ENCODE measurements at places on chromosomes 2 and 18. TPM values are rescaled to one million over a fixed set of nuclear protein-coding genes. Genes with fewer than 3 reads are reported as not detected.

DNA sequence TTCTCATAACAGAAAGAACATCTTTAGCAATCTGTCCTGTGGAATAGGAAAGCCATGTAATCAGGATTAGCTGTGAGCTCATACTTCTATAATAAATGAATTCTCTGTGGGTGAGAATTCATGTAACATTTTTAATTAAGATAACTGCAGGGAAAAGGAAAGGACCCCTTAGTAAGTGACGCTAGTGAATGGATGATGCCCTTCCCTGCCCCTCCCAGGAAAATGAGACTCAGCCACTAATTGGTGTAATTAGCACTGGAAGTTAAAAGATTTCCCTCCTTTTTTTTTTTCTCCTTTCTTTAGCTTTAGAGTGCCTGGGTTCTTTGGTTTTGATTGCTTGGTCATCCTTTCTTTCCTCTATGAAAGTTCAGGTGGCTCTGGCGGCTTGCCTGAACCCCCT is 90.3 kb downstream of the VWA3B start:
- DNase-seq: no peak

GRCh38 chr2:133521146-133521745 is 47.0 kb downstream of the NCKAP5 start:
- no peak for DNase-seq

DNA sequence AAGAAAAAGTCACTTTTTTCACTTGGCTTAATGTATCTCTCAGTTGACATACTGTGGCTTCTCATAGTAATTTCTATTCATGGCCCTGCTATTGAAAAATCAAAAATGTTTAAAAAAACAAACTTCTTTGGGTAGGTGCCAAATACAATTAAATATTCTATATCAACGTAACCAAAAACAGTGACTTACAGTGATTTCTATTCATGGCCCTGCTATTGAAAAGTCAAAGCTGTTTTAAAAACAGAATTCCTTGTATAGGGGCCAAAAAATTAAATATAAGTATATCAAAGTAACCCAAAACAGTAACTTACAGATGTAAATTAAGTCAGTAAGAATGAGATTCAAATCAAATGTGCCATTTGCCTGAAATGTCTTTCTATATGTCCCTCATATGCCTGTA is 31.4 kb upstream of the CD302 start:
- no peak for DNase-seq

DNA sequence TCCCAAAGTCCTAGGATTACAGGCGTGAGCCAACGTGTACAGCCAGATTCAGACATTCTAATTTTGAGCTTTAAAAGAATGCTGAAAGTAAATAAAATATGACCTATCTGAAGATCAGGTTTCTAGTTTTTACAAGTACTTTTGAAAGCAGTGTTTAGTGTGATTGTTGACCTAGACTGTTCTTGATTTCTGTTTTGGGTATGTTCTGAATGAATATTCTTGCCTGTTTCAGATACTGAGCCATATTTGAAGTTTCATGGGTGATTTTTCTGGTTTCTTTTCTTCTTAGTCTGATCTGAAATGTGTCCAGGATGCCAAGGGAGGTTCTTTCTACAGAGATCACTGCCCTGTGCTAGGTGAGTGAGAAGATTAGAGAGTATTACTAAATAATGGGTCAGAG is 37.2 kb downstream of the MIB1 start:
- DNase-seq: no peak

GRCh38 chr2:24875272-24875671 is 44.8 kb downstream of the ADCY3 start:
- no peak for DNase-seq

GRCh38 chr2:898319-898718 is 52.3 kb upstream of the SNTG2 start:
- DNase-seq: no peak

- no peak for DNase-seq
These were observed 77.5 kb downstream of the EIF2AK3 start for GRCh38 chr2:88549616-88550292.

- DNase-seq: no peak
These were observed 36.7 kb downstream of the RND3 start for GRCh38 chr2:150450765-150451164.

RIT2 gene
- total RNA-seq: not detected

STK17B gene
- 7.2 TPM for total RNA-seq

SCN2A gene
- total RNA-seq: 0.30 TPM

DNAJC5G gene
- total RNA-seq: 2.1 TPM

Data from left ventricle myocardium superior (tissue), 1 donor.